ENCODE measurements at places on chromosomes 1 and 21.

DNA sequence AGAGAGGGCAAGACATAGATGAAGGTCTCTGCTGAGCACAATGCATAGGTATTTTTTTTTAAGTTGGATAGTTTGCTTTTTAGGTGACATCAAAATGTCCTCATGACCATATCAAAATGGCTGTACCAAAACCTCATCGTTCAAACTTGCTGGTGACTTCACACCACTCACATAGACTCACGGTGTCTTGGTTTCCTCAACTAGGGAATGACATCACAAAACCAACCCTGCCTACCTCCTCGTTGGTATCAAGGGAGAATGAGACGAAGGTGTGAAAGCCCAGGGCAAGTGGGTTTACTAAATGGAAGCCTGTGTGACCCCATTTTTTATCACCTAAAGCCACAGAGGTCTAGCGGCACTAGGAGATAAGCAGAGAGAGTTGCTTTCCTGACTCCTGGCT lies 1.6 kb downstream of the PIGR start:
- no peak for DNase-seq

- DNase-seq, result no peak
Observed at GRCh38 chr1:59124166-59124565, 172.7 kb upstream of the FGGY start.

- no peak for DNase-seq
Observed at GRCh38 chr1:235766794-235767285, 99.9 kb downstream of the LYST start.

DNA sequence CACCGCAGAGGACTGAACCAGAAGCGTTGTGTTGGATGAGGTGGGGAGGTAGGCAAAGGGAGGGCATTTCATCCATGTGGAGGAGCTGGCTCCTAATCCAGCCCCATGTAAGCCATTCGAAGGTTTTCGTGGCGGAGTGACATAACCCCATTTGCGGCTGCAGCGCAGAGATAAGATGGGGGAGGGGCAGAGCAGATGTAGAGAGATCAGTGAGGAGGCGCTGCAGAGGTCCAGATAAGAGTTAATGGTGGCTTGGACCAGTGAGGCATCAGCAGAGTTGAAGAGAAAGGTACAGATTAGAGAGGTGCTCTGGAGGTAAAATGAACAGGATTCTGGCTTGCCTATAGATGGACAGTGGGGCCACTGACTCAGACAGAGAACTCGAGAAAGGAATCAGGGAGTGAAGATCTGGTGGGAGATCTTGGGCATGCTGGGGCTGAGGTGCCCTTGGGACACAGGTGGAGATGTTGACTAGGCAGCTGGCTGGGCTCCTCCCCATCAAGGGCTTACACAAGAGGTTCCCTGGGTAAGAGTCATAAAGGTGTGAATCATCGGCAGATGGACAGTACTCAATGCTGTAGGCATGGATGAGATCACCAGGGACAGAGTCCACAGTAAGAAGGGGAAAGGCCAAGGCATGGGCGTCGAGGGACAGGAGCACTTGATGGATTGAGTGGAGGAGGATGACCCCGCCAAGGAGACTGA lies 7.8 kb upstream of the PTPRF start:
- DNase-seq, result no peak

DNA sequence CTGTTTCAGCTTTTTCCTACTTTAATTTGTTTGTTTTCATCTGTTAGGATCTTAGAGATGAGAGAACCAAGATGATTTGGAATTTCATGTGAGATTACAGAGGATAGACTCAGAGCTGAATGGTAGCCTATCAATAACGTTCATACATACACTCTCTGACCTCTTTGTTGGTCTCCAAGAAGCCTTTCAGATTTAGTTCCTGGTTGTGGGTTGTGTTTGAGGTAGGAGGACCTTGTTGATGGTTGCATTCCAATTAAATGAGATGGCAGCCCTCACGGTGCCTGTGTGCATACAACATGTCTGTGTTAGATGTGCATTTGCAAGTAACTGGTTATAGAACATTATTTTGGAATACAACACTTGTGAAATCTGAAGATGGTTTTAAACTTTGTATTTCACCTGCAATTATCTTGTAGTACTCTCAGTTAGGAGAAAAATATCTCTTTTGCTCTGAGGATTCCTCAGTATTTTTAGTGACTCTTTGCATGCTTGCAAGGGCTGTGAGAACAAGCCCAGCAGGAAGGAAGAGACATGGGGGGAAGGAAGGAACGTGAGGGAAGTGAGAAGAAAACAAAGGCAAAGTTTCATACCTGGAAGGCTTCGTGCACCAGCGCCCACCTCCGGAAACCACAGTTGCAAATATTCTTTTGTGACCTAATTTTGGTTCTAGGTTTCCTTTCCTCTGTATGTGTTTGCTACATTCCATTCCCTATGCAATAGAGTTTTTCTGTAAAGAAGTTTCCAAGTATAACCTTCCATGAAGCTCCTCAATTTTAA lies 291.8 kb downstream of the DISC1 start:
- DNase-seq, result peak; percentile 45

DNA sequence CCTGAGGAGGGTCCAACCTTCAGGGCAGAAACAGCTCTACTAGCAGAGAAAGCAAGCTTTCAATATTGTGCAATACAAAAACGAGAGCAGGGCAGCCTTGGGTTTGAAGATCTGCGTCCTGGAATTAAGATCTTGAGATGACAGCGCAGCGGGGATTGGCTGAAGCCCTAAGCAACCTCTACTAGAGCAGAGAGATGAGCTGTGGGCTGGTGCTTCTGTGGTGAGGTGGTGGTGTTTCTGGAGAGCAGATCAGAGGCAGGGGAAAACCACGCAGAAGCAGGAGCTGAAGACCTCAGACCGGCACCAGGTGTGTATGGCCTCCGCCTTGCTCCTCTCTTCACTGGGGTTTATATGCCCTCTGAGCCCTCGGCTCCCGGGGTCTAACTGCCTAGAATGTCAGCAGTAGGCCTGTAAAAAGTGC lies 12.5 kb downstream of the TRAF3IP3 start:
- DNase-seq, result peak; percentile 87

DNA sequence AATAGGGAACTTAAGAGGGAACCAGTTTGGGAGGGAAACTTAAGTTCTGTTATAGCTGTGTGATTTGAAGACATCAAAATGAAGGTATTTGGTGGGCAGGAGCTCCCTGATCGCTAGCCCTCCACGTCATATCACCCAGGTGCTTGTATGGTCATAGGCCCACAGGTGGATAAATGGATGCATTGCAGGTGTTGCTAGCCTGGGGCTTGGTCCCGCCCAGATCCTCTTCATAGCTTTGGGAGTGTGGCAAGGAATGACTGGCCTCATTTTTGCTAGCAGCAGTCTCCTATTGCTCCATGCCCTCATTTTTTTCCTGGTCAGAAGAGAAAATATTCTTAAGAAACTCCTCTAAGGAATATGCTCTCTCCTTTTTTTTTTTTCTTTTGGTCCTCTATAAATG lies 11.3 kb downstream of the GNPAT start:
- no peak for DNase-seq

DNA sequence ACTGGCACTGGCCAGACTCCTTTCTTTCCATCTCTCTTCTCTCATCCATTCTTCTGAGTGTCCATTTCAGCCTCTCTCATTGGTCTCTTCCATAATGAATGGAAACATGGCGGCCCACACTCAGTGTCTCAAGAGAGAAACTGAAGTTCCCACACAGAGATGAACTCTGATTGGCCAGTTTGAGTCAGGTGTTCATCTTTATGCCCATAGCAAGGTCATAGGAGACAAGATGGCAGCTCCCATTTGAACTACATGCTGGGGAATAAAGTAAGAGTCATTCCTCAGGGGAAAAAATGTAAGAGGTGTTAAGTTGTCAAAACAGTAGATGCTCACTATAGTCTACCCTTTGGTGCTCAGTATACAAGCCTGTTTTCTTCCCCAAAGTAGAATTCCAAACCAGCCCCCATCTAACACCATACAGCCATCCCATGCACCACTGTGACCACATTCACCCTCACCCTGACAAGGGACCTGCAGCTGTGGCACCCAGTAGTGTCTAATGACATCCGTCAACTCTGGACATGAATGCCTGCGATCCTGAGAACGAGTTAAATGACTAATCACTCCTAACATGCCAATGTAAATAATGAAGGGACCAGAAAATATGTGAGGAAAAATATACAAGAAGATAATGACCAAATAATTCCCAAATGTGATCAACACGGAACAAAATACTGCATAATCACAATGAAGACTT lies 12.4 kb downstream of the CDA start:
- no peak for DNase-seq

DNA sequence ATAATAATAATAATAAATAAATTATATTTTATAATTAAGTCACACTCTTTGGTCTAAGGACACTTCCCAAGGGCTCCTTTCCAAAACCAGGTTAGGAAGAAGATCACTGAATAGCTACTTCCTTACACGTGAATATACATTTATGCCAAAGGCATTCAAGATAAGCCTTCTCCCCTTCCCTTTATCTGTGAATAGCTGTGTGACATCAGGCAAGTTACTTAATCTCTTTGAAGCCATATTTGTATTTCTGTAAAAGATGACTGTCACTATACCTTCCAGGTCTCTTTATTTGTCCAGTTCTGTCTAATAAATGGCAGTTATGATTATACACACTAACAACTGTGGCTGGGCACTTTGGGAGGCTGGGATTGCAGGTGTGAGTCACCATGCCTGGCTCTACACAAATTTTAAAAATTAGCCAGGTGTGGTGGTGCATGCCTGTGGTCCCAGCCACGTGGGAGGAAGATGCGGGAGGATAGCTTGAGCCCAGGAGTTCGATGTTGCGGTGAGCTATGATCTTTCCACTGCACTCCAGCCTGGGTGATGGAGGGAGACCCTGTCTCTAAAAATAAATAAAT lies 5.5 kb upstream of the RNF11 start:
- no peak for DNase-seq

DNA sequence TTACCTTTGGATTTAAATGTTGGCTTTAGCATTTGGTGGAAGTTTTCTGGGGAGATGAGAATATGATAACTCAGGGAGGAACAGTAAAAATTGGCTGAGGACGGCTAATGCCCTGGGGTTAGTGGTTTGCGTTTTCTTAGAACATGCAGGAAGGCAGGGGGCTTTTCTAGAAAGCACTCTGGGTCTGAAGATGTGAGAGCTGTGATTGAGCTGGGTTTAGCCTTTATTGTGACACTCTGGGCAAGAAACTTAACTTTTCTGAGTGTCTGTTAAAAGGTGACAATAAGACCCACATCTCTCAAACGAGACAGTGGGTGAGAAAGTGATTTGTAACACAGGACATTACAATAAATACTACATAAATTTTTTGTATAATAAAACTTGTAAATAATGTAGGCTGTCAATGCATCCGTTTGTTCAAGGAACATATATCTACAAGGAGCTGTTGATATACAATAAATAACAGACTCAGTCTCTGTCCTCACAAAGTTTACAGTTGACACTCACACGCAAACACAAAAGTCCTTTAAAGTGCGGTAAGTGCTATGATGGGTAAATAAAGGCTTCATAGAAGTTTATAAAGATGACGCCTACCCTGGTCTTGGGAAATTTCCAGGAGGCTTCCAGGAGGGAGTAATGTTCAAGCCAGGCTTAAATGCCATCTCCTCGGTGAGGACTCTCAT lies 49.5 kb upstream of the MRPS6 start:
- no peak for DNase-seq

DNA sequence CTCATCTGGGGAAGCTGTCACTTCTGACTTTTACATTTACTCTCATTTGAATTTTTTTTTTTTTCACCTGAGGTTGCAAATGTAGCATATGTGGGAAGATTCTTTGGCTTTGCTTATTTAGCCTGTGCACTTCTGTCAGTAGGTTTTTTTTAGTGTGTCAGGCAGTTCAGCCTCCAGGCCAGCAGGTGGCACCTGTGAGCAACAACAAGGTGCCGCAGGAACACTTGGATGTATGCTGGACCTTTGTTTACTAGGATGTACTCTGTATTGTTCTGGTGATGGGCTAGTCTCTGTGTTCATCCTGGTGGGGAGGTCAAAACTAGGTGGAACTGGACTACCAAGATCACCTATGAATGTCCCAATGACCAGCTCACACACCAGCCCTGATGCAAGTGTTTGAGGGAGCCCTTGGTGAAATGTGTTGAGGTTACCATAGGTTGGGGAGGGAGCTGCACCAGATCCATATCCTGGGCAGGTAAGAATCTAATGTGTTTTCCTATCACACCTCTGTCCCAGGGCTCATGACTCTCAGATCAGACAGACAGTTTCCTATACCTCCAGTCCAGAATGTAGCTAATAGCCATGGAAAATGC lies 618.2 kb downstream of the BRINP3 start:
- no peak for DNase-seq

DNA sequence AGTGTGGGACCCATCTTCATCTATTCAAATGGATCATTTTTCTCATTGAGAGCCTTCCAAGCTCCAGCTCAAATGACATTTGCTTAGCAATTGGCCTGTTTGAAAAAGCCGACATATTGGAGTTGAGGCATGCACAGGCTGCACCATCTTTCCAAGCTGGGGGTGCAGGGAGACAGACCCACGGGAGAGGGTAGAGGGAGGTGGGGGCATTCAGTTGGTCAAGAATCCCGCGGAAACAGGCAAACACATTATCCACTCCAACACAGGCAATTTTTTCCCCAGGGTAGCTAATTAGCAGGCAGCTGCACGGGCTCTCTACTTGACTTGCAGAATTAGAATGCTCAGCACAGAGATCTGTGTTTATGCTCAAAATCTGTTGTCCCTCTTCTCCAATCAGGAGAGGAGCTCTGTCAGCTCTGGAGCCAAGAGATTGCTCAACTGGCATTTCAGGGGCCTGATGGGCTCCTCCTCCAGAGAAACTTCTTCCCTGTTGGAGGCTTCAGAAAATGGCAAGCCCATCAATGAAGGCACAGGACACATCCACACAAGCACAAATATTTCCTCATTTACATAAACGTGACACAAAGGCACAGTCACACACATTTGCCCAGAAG lies 267.8 kb downstream of the FOXD2 start:
- DNase-seq, result no peak

- no peak for DNase-seq
Observed at GRCh38 chr1:212286556-212287131, 1.4 kb downstream of the PPP2R5A start.

DNA sequence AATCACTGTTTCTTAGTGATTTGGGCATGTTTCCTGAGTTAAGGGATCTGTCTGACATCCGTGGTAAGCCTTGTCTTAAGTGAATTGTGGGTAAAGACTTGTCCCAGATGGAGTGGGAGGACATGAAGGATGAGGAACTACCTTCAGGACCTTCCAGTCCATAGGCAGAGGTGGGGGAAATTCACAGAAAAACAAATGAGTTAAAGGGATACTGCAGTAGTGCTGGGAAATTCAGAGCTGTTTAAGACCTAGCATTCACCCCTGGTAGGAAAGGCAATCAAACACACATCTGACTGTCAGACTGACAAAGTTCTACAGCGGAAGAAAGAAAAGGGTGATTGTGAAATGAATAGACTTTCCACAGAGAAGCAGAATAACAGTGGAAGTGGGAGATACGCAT lies 3.0 kb downstream of the GNAT2 start:
- DNase-seq, result no peak

DNA sequence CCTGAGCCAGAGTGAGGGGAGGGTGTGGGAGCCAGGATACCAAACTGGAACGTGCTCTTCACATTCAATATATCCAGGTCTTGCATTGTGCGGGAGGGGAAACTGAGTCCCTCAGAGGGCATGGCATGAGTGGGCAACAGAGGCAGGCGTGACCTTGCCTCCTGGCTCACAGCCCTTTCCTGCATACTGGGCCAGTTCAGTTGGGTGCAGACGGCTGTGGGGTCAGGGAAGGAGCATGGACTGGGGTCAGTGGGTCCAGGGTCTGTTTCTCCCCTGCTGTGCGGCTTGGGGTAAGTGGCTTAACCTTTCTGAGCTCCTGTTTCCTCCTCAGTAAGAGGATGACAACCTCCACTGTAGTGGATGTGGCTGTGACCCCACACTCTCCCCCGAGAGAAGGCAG lies 16.6 kb downstream of the SERINC2 start:
- DNase-seq, result no peak

Data from central memory CD4-positive, alpha-beta T cell (primary cell).